ENCODE measurements at places on chromosomes 12 and 14.
A peak's percentile ranks its signal among the peaks of the same experiment; 100 is the strongest.

DNA sequence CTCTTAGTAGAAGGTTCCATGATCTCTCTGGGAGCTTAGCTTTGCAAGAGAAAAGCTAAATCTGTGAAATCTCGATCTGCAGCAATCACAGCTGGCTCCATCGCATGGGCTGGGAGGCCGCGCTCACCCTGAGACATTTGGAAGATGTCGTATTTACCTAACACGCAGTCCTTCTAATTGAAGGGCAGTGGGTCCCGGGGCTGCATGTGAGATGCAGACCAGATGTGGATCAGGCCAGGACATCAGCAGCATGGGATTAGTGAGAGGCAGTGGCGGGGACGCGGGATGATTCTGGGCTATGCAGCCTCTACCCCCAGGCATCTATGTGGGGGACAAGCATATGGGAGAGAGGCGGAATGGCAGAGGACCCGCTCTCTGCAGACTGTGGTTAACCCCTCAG is 312.4 kb upstream of the RTL1 start:
- DNase-seq: no peak

DNA sequence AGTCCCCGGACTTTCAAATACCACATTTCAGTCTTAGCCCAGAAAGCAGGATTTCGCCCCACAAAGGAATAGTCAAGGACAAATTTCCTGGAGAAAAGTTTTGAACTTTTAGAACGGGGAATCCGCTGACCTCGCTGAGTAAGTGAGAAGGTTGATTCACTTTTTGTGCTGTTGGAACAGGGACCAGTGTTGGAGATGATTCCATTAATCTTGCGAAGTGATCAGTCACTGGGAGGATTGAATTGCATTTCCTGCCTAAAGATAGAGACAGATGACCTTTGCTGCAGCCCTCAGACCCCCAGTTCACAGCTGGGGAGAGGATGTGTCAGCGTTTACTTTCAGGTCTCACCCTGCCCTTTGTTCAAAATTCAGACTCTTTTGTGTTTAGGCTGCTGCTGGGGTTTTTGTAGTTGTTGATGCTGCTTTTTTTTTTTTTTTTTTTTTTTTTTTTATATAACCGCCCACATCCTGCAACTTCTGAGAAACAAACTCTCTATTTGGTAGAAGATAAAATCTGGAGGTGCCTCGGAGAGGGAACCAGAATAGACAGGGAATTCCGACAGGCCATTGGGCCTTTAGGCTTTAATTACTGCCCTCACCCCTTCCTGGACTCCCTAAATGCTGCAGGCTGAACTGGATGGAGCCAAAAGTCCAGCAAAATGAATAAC is 9.8 kb upstream of the KDM2B start:
- peak; percentile 61 for DNase-seq

DNA sequence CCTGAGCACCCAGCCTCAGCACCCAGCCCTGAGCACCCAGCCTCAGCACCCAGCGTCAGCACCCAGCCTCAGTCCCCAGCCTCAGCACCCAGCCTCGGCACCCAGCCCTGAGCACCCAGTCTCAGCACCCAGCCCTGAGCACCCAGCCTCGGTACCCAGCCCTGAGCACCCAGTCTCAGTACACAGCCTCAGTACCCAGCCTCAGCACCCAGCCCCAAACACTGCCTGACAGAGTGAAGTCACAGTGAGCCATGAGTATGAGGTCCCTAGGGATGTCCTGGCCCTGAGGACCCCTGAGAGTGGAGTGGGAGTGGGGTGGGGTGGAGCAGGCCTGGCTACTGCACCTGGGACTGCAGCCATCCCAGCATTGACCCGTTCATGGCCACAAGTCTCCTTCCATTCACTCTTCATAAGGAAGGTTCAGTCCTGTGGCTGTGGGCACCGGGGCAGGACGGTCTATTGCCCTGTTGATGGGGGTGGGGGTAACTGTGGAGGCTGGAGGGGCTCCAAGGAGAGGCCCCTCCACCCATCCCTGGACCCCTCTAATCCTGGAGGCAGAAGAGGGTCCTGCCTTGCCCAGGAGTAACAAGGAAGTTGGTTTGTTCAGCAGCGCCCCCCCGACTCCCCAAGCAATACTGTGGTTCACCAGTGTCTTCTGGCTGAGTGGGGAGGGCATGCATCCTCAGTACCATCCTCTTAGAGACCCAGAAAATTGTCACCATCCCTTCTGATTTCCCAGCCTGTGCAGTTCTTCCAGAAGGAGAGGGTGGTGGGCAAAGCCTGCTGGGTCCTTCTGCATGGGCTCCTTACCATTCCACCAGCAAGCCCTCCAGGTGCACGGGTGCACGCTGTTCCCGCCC is 140.5 kb downstream of the ADGRD1 start:
- no peak for DNase-seq

DNA sequence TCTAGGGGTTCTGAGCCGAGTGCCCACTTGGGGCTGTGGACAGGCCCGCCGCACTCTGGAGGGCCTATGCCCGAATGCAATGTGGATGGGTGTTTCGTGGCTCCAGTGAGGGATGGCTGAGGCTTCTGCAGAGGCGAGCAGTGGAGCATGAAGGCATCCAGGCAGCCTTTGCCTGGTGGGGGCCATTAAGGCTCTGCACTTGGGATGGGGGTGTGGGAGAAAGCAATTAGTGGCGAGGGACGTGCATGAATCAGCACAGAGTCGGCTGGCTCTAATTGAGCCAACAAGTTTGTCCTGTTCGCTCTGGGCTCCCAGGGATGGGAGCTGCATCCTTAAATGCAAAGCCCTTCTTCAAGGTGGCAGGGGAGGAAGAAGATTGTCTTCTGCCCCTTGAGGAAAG is 346.9 kb upstream of the FKBP4 start:
- DNase-seq: no peak

- DNase-seq: no peak
Observed at GRCh38 chr12:122227341-122227740, 1.5 kb upstream of the DIABLO start.

DNA sequence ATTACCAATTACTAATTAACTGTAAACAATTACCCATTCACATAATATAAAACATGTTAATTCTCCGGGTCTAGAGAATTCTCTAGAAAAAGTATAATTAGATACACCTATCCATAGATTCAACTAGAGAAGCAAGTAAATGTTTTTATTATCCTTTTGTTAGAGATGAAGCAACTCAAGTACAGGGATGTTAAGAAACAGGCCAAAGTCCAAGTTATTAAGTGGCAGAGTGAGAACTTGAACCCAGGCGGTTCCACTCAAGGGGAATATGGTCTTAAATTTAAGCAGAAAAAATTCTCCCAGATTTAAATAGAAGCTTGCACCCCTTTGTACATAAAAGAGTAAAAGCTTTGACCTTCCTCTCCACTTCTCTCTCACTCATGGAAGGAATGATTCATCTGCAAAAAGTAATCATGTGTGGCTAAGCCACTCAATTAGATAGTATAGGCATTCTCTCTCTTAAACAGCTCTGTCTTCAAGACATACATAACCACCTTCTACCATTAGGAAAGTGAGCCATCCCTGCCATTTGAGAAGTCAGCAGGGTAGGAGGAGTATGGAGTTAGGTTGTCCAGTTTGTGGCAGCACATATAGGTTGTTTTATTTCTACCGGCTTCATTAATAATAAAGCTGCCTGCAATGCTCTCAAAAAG is 34.1 kb downstream of the ERGIC2 start:
- DNase-seq: no peak

DNA sequence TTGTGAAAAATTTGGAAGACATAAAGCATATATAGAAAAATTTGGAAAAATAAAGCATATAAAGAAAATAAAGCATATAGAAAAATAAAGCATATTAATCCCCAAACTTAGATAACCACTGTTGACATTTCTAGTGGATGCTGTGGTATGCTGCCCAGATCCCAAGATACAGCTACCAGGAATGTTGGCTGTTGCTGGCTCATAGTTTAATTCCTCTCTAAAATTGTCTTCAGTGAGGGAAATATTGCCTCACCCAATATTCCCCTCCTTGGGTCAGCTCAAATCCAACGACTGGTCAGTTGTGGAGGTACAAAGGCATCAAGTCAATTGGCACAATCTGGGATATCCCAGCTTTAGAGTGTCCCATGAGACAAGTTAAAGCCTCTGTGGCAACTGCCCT is 10.1 kb upstream of the KICS2 start:
- no peak for DNase-seq

DNA sequence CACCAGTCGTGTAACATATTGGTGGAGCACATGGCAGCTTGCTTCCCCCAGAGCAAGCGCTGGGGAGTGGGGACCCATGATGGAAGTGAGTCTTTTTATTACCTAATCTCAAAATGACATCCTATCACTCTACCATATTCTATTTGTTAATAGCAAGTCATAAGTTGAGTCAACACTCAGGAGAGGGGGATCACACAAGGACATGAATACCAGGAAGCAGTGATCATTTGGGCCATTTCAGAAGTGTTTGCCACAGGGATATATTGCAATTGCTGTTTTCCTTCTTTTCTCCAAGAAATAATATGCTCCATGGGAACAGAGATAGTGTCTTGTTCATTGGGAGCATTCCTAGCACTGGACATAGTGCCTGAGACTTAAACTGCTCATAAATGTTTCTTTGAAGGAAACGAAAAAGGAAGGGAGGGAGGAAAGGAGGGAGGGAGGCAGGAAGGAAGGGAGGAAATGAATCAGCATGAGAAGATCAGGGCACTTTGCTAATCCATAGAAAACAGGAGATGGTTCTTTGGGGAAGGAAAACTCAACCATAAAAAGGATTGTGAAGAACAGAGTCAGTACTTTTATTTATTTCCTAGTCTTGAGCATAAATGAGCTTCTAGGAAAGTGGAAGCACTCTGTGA is 39.2 kb upstream of the EEA1 start:
- peak; percentile 72 for DNase-seq

Measured in foreskin fibroblast (primary cell).